ENCODE measurements at places on chromosomes 7 and 10. TPM values are rescaled to one million over a fixed set of nuclear protein-coding genes. Genes with fewer than 3 reads are reported as not detected.
A peak's percentile ranks its signal among the peaks of the same experiment; 100 is the strongest.

DNA sequence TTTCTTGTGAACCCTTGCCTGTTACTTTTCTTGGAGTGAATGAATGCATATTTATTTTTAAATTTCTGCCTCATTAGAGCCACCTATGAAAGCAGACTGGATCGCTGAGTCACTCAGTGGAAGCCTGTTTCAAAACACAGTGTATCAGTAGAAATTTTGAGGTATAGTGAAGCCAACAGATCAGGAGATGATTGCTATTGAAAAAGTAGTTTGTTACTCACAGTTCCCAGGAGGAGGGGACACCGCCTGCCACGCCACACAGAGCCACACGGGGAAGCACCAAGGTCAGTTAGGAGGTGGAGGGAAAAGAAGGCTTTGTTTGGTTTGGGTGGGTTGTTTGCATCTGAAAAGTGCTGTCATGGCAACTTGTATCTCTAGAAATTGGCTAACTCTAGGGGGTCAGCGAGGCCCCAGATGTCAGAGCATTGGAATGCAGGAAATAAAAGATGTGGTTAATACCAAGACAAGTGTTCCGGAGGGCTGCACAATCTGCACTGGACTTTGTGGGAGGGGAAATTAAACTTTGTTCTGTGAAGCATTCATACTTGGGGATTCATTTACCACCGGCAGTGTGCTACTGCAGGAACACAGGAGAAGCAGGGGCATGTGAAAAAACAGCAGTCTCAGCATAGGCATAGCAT, 106.4 kb upstream of the SDK1 start:
- DNase-seq, result no peak

DNA sequence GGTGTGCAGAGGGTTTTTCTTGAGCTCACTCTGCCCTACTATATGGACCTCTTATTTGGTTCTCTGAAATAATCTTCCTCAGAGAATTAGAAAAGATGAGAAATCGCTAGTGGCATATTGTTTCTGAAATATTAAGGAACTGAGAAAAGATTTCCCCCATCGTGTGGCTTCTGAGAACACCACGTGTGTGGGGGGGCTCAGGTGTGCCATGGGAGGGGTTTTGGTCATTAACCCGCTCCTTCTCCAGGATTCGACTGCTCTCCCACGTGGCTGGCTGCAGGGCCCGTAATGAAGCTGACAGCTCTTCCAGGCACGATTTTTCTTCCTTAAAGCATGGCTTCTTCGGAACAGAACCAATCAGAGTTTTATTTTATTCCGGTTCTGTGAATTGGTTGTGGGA, 67.7 kb downstream of the XRCC2 start:
- DNase-seq, result no peak

DNA sequence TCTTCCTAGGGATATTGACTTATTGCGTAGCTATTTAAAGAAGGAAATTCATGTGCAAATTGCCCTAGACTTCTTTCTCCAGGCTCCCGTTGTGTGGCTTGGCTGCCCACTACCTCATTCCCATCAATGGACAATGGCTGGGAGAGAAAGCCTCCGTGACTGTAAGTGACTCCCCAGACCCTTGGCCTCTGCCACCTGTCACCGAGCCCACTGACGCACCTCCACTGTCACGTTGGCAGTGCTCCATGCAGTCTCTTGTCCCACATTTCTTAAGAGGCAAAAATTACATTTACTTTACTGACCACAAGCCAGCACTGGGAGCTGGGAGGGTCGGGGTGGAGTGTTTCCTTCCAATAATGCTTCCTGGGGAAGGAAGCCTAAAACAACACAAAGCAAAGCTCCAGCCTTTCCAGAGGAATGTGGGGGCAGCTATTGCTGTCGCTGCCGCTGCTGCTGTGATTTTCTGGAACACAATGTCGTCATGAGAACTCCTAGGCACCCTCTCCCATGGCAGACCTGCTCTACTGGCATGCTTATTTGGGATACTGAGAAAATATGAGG, 89.7 kb upstream of the STEAP1B start:
- no peak for DNase-seq

DNA sequence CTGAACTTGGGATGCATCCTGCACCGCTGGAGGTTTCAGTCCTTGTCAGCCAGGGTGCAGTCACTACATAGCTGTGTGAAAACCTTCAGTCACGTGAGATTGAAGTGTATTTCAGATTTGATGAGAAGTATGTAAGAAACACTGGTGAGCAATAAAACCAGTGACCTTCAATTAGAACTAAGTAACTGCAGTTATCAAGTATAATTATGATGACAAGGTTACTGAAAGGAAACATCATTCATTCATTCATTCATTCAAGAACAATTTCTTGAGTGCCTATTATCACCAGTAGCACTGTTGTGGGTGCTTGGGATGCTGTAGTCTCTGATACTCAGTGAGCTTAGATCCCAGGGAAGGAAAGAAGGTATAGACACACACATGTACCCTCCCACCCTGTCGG, 33.6 kb downstream of the RHEB start:
- no peak for DNase-seq

GRCh38 chr10:120423431-120424197, 33.4 kb upstream of the PLPP4 start:
- DNase-seq, result no peak

DNA sequence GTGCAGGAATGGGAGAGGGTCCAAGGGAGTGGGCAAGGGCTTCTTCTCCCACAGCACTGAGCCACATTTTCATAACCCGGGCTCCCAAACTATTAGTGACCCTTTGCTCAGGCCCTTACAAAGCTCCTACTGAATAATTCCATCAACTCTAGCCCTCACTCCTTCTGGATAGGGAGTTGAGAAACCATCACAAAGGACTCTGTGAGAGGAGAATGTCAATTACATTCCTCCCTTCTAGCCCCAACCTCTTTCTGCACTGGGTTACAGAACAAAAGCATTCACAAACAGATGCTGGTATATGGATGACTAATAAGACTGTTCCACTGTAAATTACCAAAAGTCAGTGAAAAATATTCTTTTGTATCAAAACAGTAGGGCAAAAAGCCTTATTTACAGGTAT, 203.7 kb downstream of the SORCS1 start:
- DNase-seq, result no peak

- peak; percentile 39 for DNase-seq
Measured at GRCh38 chr10:6035101-6035834, 26.9 kb downstream of the IL2RA start.

DNA sequence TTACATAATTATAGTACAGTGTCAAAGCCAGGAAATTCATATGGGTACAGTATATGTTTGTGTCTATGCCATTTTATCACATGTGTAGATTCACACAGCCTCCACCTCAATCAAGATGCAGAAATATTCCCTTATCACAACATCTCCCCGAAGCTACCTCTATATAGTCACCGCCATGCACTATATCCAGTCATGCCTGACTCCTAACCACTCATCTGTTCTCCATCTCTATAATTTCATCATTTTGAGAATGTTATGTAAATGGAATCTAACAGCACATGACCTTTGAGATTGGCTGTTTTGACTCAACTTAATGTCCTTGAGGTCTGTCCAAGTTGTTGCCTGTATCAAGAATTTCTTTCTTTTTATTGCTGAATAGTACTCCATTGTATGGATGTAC, 22.3 kb upstream of the SLC25A13 start:
- no peak for DNase-seq

DNA sequence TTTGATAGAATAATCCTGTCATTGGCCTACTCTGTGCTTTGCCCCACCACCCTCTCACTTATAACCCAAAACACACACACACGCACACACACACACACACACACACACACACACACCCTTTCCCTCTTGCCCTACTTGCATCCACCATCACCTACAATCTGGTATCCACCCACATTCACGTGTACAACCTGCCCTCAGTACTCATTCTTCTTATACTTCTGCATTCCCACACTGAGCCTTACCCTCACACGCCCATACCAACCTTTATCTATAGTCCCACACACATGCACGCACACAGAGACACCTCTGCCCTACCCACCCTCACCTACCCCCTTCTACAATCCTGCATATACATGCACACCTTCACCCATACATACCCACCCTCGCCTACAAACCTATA, 10.8 kb upstream of the SRI start:
- DNase-seq, result no peak

GRCh38 chr7:1926908-1927306, 256.8 kb downstream of the ELFN1 start:
- DNase-seq, result no peak

DNA sequence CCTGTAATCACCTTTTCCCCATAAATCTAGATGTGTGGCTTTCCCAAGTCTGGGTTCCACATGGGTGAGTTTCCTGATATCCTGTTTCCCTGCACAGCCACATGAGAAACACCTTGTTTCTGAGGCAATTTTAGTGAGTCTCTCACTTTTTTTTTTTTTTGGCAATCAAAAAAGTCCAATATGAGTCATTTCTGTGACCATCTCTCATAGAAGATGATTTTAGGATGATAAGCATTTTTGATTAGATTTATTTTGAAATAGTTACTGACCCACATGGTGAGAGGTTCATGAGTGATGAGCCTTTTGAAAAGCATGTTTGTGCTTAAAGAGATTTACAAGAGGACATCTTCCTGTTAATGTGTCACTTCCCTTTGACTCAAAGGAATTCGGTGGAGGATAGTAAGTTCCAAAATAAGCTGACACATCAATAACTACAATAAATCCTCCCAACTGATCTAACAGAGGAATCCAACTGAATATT, 464.0 kb downstream of the INHBA start:
- DNase-seq, result no peak

GRCh38 chr7:44313621-44314031, 11.8 kb downstream of the CAMK2B start:
- DNase-seq, result peak; percentile 25

DNA sequence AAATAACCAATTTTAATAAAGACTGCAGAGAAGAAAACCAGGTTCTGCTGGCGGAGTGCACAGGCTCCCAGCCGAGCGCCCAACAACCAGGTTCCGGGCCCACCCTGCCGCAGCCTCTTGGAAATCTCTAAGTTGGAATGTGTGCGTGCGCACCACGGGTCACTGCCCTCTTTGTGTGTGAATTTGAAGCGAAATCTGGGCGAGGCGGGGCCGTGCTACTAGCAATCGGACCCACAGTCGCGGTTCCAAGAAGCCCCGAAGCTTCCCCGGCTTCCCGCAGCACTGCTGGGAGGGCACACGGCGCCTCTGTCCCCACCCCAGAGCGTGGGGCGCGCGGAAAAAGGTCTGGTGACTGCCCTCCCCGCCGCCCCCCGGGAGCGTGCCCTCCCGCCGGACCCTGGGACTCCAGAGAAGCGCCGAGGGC, 666 bp upstream of the MAP3K8 start:
- peak; percentile 77 for DNase-seq

DNA sequence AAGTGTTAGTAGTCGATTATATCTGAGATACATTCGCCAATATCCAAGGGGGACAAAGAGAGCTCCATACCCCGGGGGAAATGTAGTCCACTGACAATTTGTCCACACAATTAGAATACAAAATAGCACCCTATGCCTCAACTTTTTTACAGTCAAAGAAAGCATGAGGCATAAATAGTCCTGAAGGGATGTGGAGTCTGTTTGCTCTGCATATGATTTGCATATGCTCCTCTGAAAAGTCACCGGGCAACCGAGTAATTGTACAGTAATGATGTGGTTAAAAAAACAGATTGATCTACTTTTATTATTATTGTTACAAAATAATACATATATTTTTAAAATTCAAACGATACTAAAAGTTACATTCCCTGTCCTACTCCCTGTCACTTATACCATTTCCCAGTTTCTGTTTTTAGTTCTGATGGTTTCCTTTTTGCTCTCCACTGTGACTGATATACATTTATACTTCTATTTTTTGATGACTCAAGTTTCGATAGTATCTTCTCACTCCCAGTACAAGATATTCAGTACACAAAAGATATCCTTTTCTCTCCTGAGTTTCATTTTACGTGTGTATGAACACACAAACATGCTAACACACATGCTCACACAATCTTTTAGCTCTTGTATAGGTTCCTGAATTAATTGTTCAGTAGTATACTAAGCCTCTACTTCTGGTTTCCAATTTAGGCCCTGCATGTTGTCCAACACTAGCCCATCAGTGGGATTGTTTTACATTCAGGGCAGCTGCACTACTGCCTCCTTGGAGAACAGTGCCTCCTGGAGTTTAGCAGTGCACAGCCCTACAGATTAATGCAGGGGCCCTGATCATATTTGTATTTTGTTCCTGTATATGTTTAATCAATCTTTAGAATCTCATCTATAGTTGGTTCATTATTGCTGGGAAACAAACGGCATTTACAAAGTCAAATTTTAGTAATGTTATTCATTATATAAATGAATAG, 130.9 kb downstream of the TES start:
- DNase-seq, result no peak

GRCh38 chr10:110045772-110046171, 38.0 kb downstream of the ADD3 start:
- DNase-seq, result no peak

DNA sequence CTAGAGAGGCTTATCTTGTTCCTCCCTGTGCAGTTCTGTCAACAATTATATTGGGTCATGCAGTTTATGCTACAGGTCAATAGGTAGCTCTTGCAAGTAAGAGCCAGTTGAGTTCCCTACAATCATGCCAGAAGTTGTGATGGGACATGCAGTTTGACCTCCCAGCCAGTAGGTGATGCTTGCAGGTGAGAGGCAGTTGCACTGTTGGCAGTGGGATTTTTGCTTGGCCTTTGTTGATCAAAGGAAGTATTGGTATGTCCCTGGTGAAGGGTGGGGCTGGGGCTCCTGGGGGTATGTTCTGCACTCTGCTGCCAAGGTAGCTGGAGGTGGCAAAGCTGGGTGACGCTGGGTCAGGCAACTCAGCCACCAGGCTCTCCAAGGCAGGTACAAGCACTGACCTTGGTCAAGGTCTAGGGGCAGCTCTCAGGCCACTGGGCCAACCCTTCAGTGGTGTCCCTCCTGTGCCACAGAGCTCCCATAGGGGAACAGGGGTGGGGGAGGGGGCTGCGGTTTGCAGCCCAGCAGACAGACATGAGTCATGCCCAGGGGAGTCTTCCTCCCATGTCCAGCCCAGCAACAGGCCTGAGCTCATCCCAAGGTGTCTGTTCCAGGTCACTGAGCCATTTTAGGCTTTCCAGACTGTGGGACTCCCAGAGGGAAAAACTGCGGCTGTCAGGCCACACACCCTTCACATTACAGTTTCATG, 43.3 kb downstream of the MEOX2 start:
- DNase-seq, result no peak

GRCh38 chr7:46179061-46179610, 258.1 kb upstream of the IGFBP3 start:
- no peak for DNase-seq

DNA sequence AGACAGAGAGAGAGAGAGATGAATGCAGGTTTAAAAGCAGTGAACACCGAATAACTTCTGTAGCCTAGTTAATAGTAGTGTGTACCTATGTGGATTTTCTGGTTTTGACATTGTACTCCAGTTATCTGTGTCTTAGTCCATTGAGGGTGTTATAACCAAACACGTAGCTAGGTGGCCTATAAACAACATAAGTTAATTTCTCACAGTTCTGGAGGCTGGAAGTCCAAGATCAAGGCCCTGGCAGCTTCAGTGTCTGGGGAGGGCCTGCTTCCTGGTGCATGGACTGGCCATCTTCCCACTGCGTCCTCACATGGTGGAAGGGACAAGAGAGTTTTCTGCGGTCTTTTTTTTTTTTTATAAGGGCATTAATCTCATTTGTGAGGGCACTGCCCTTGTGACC, 23.5 kb downstream of the AOC1 start:
- DNase-seq, result no peak

Gene SVOPL
- not detected for total RNA-seq

Gene ECD
- total RNA-seq, result 30.5 TPM

Gene ANXA8
- 0.23 TPM for total RNA-seq

Gene CASTOR2
- 3.1 TPM for total RNA-seq

Gene GDF2
- not detected for total RNA-seq

Gene DMTF1
- total RNA-seq, result 121 TPM

Gene OR2A1
- total RNA-seq, result not detected

Gene ERVW-1
- total RNA-seq, result not detected

Gene GPC2
- 6.2 TPM for total RNA-seq

Gene MNX1
- not detected for total RNA-seq

Gene SEM1
- total RNA-seq, result 47.0 TPM

Gene CHST3
- not detected for total RNA-seq

Measured in activated CD8-positive, alpha-beta memory T cell treated with anti-CD3 and anti-CD28 coated beads, Interleukin-2, amount 10 ng/mL, durations not matched to agents 7 days and 5 days (primary cell).